ENCODE measurements at places on chromosomes 3 and 15.
A peak's percentile ranks its signal among the peaks of the same experiment; 100 is the strongest.

DNA sequence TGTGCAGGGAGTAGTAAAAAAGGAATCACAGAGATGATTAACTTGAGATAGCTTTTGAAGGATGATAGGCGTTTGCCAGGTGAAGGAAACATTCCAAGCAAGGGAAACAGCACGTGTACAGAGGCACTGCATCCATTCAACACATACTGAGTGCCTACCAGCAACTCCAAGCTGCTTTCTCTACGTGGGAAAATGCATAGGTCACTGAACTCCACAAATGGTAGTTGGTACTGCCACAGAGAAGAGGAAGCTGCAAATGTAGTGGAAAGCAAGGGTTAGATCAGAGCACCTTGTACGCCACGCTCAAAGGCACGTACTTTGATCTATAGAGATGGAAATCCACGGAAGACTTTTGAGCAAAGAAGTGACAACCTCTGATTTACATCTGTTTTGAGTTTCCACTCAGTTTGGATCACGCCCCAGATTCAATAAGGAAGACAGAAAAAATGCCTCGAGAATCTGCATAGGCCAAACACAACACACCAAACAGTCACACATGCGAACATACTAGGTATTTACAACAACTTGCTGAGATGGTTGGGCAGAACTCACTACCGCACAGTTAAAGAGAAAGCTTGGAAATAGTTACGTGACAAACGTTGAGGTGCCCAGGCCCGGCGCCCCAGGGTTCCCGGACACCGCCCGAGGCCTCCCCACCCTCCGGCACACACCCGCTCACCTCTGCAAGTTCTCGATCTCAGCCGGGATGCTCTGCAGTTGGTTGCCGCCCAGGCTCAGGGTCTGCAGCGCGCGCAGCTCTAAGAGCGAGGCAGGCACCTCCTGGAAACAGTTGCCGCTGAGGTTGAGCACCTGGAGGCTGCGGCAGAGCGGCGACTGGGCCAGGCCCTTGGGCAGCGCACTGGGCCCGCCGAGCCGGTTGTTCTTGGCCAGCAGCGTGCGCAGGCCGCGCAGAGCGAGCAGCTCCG lies 826 bp downstream of the LRRC58 start:
- DNase-seq: no peak

GRCh38 chr3:101809178-101810021 lies 30.4 kb downstream of the NXPE3 start:
- peak; percentile 44 for DNase-seq

GRCh38 chr3:36944641-36945270 lies at the start of gene TRANK1:
TRANK1 (minus strand) TSS chr3:36945054; CDS start chr3:36944809, 245 bp downstream.
- peak; percentile 75 for DNase-seq

DNA sequence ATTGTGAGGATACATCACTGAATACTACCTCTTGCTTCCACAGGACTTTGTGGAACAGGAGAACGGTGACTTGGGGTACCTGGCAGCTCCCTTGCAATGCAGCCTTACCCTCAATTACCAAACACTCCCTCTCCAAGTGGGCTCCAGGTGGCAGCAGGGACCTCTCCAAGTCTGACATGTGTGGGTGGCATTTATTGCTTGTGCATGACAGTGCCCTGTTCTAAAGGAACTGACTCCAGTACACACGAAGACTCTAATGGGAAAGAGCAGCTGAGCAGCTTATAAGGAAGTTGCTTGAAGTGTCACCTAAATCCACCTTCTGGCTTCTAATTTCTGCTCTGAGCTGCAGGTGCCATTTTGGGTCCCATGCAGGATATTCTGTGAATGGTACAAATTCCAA lies 174.1 kb upstream of the SLCO3A1 start:
- no peak for DNase-seq

GRCh38 chr15:66615846-66616245 lies 50.0 kb upstream of the LCTL start:
- no peak for DNase-seq

DNA sequence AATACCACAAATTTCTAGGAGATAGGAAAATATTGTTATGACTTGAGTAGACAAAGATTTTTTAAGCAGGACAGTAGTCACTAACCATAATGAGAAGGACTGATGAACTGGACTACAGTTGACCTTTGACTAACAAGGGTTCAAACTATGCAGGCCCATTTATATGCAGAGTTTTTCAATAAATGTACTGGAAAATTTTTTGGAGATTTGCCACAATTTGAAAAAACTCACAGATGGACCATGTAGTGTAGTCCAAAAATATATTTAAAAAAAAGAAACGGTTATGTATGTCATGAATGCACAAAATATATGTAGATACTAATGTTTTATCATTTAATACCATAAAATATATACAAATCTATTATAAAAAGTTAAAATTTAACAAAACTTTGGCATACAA lies 151.8 kb downstream of the LRRN1 start:
- no peak for DNase-seq

All from mesendoderm (in vitro differentiated cells).